Endothelial cell of umbilical vein (primary cell): ENCODE measurements at places on chromosomes 7 and 10.

DNA sequence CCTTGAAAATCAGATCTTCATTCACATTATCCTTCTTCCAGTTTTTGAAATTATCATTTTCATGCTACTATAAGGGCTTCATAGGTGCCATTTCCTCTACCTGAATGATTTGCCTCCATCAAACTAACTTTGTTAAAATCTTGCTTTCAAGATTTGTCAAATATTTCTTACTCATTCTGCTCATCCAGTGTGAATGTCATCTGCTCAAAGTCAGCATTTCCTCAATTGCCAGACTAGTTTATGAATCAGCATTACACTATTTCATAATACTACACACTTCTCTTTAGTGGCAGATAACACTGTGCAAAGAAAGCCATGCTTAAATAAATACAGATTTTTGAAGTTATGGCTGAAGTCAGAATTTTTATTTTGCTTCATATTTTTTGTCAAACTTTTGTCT, 21.3 kb upstream of the LIPF start:
- no peak overlapping the region for H3K4me3 ChIP-seq
- H3K27ac ChIP-seq = no peak overlapping the region
- no peaks in the 10 kb centered on the region for H3K36me3 ChIP-seq

- no peak overlapping the region for H3K4me3 ChIP-seq
- no peak overlapping the region for H3K27ac ChIP-seq
- DNase-seq = no peak
- H3K36me3 ChIP-seq = no peaks in the 10 kb centered on the region
These were observed 126.1 kb downstream of the ADARB2 start for GRCh38 chr10:1610986-1611770.

DNA sequence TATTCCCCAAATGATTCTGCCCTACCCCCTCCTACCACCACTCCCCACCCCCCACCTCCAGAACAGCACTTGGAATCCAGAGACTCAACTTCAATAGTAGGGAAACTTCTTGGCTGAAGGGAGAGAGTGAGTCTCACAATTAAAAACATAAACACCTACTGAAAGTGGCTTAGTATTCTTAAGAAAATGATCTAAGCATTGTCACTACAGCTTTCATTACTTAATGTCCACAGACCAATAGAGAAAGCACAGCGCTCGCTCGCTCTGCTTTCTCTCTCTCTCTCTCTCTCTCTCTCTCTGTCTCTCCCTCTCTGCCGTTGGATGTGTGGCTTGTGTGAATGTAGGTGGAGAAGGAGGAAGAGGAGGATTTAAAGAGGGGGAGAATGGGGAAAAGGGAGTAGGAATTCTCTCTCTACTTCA, 1.5 kb upstream of the SEMA3A start:
- H3K36me3 ChIP-seq = no peaks in the 10 kb centered on the region
- H3K4me1 ChIP-seq = peaks cover 11% of the 10 kb centered on the region
- no peaks in the 10 kb centered on the region for H3K27me3 ChIP-seq
- DNase-seq = no peak
- no peak overlapping the region for H3K27ac ChIP-seq
- H3K4me3 ChIP-seq = no peak overlapping the region

- H3K4me3 ChIP-seq = no peak overlapping the region
- no peak overlapping the region for H3K27ac ChIP-seq
- H3K27me3 ChIP-seq = no peaks in the 10 kb centered on the region
- H3K4me1 ChIP-seq = no peaks in the 10 kb centered on the region
These were observed 158.0 kb downstream of the KCND2 start for GRCh38 chr7:120431016-120431415.

DNA sequence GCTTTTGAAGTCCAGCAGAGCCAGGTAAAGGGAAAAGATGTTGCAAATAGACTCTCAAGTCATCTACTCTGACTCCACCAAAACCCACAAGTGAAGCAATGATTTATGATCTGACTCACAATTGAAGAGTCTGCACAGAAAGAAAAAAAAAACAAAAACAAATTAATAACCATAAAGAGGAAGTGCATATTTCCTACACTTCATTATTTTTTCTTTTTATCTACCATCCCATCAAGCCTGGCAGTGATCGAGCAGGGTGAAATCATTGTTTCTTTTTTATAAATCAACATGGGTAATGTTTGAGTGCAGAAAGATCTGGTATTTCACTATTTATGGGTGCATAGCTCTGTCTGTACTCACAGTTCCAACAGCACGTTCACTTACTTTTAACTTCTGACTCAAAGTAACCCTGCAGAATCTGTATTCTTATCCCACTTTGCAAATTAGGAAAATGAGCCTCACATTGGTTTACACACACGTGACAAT, 829.0 kb downstream of the TNS3 start:
- H3K27me3 ChIP-seq = no peaks in the 10 kb centered on the region
- no peaks in the 10 kb centered on the region for H3K36me3 ChIP-seq
- peak; percentile 95 for DNase-seq

DNA sequence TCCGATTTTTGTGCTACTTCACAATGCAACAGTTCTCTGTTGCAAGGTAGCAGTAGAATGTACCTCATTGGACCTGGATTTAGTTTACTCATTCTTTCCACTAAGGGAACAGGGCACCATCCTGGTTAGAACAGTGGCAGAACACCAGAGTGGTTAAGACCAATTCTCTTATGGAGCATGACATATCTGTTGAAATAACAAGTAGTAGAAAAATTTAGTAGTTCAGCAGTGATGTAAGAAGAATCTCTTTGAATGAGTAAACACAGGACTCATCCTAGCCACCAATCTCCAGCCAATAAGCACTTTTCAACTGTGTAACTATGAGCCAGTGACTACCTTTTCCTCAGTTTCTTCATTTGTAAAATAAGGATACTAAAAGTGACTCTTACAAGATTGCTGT, 2.4 kb downstream of the ANKRD22 start:
- no peak overlapping the region for H3K4me3 ChIP-seq
- no peak overlapping the region for H3K27ac ChIP-seq
- peaks cover 7% of the 10 kb centered on the region for H3K4me1 ChIP-seq
- no peak for DNase-seq
- H3K27me3 ChIP-seq = no peaks in the 10 kb centered on the region
- H3K36me3 ChIP-seq = no peaks in the 10 kb centered on the region

DNA sequence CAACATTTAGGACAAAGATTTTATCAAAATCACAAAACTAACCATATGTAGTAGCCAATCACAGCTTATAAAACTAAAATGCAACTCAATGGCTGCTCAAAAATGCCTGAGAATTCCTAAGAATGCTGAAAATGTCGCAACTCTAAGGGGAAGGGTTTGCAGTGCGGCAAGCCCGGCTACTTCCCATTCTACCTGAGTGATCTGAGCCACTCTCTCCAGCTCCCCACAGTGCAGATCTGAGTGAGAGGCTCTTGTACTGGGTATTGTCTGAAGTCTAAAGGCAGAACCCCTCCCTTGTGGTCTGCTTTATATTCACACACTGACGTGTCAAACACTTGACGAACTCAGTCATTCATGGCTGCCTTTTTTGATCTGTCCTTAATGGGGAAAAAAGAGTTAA, 28.9 kb downstream of the RAB11FIP2 start:
- no peak overlapping the region for H3K4me3 ChIP-seq
- no peak overlapping the region for H3K27ac ChIP-seq
- no peak for DNase-seq
- H3K27me3 ChIP-seq = no peaks in the 10 kb centered on the region
- H3K36me3 ChIP-seq = no peaks in the 10 kb centered on the region

DNA sequence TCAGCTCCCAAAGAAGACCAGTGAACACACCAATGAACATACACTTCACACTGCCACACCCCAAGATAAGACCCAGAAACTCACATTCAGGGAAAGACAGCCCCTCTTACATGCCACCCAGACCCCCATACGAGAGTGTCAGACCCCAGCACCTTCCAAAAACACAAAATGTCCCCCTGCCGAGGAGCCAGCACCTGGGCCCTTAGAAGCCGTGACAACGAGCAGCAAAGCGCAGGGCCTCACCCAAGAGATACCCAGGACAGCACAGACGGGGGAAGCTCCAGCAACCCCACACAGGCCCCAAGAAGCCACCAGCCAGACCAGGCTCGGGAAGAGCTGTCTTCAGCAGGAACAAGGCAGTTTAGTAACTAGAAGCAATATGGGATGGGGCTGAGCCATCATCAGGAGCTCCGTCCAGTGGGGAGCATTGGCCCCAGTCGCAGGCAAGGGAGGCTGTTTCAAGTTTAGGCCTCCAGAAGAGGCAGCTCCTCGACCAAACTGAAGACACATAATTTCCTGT, 243.6 kb downstream of the PTPRN2 start:
- no peak overlapping the region for H3K27ac ChIP-seq
- H3K4me1 ChIP-seq = no peaks in the 10 kb centered on the region
- no peaks in the 10 kb centered on the region for H3K36me3 ChIP-seq

DNA sequence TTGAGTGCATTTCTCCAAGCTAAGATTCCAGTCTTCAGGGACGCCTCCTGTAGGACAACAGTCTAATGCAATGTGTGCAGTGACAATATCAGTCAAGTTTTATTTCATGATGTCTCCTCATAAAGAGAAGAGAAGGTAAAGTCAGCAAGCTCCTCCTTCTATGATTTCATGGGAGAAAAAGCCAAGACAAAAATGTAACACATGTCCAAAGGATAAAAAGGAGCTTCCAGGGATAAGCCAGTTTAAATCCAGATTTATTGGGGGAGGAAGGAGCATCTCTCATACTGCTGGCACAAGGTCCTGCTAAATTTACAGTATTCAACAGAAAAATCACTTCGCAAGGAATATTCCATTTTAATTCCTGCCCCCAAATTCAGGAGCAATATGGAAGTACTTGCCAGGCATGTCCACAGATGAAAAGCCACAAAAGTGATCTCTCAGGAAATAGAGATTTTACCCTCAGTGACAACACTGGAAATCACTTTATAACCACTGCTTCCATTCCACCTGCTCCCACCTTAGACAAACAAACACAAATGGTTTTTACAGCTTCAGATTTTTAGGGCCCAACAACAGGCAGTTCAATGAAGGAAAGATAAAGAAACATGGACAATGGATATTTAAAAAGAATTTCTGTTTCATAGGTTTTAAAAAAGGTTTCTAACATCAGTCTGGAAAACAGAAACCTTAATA, 677.5 kb upstream of the C7orf33 start:
- H3K27ac ChIP-seq = no peak overlapping the region
- no peak for DNase-seq
- H3K4me1 ChIP-seq = no peaks in the 10 kb centered on the region
- H3K36me3 ChIP-seq = no peaks in the 10 kb centered on the region
- H3K27me3 ChIP-seq = no peaks in the 10 kb centered on the region

DNA sequence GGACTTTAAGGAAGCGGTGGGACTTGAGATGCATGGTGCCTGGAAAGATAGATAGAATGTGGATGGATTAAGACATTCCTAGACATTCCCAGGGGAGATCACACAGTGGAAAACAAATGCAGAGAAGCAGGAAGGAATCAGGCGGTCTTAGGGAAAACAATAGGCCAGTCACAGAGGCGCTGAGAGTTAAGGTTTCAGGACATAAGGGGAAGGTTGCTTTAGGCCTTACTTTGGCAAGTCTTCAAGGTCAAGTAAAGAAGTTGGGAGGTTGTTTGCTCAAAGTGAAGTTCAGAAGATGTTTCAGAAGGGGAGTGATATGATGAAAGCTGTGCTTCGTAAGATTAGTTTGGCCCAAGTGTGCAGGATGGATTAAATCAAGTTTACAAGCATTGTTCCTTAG, 109.4 kb downstream of the SUGCT start:
- DNase-seq = peak; percentile 70
- H3K36me3 ChIP-seq = no peaks in the 10 kb centered on the region
- H3K27me3 ChIP-seq = no peaks in the 10 kb centered on the region
- peaks cover 3% of the 10 kb centered on the region for H3K4me1 ChIP-seq

- no peaks in the 10 kb centered on the region for H3K4me1 ChIP-seq
- no peaks in the 10 kb centered on the region for H3K27me3 ChIP-seq
- no peak for DNase-seq
- no peak overlapping the region for H3K4me3 ChIP-seq
- H3K36me3 ChIP-seq = no peaks in the 10 kb centered on the region
These were observed 79.5 kb upstream of the FAM133B start for GRCh38 chr7:92669616-92670165.

DNA sequence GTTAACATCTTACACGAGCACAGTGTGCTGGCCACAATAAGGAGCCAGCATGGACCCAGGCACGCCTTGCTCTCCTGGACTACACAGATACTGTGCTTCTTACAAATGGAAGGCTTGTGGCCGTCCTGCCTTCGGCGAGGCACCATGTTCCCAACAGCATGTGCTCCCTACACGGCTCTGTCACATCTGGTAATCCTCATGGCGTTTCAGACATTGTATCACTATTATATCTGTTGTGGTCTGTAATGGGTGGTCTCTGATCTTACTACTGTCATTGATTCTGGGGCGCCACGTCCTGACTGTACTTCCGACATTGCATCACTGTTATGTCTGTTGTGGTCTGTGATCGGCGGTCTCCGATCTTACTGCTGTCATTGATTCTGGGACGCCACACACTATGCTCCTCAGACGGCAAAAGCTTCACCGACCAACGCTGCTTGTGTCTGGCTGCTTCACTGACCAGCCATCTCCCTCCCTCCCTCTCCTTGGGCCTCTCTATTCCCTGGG, 195.4 kb downstream of the MAD1L1 start:
- H3K4me1 ChIP-seq = no peaks in the 10 kb centered on the region
- no peak overlapping the region for H3K4me3 ChIP-seq
- H3K27me3 ChIP-seq = no peaks in the 10 kb centered on the region
- no peak for DNase-seq

- peaks cover 2% of the 10 kb centered on the region for H3K36me3 ChIP-seq
- H3K27me3 ChIP-seq = no peaks in the 10 kb centered on the region
- H3K4me1 ChIP-seq = peaks cover 47% of the 10 kb centered on the region
- H3K4me3 ChIP-seq = no peak overlapping the region
These were observed 108.6 kb downstream of the UBE2H start for GRCh38 chr7:129843978-129844840.

DNA sequence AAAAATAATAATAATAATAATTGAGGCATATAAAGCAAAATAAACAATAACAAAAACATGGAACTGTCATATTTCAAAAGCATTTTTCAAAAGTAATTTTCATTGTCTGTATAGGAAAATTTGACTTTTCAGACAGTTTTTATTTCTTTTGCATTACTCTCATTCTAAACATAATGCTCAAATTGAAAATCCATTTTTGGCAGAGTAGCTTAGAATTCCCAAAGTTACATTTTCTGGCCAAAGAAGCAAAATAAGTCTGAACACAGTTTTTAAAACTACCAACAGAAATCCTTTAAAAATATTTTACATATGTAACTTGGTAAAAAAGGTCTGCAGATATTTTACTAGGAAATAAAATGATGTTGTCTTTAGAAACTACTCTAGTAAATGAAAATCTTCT, 535.4 kb downstream of the ANKRD7 start:
- DNase-seq = no peak
- H3K4me1 ChIP-seq = no peaks in the 10 kb centered on the region
- no peak overlapping the region for H3K4me3 ChIP-seq
- no peaks in the 10 kb centered on the region for H3K27me3 ChIP-seq
- H3K36me3 ChIP-seq = no peaks in the 10 kb centered on the region

GRCh38 chr10:15123749-15124184, 26.6 kb downstream of the RPP38 start:
- no peak overlapping the region for H3K27ac ChIP-seq
- no peak overlapping the region for H3K4me3 ChIP-seq
- peaks cover 4% of the 10 kb centered on the region for H3K4me1 ChIP-seq
- H3K36me3 ChIP-seq = peaks cover 20% of the 10 kb centered on the region
- H3K27me3 ChIP-seq = no peaks in the 10 kb centered on the region
- DNase-seq = peak; percentile 66

- no peak overlapping the region for H3K27ac ChIP-seq
- H3K36me3 ChIP-seq = no peaks in the 10 kb centered on the region
- no peak for DNase-seq
- H3K4me1 ChIP-seq = no peaks in the 10 kb centered on the region
- H3K27me3 ChIP-seq = no peaks in the 10 kb centered on the region
- no peak overlapping the region for H3K4me3 ChIP-seq
These were observed 3.9 kb upstream of the ANKRD7 start for GRCh38 chr7:118220583-118220982.

- H3K4me1 ChIP-seq = peaks cover 77% of the 10 kb centered on the region
- no peak overlapping the region for H3K4me3 ChIP-seq
- peak overlapping the region; percentile 96 for H3K27ac ChIP-seq
- peak; percentile 60 for DNase-seq
These were observed 12.5 kb downstream of the ITPRIP start for GRCh38 chr10:104325436-104326435.
